Lower lobe of right lung (tissue), 2 donors: ENCODE measurements at places on chromosomes 16 and 17. TPM values are rescaled to one million over a fixed set of nuclear protein-coding genes. Genes with fewer than 3 reads are reported as not detected.

DNA sequence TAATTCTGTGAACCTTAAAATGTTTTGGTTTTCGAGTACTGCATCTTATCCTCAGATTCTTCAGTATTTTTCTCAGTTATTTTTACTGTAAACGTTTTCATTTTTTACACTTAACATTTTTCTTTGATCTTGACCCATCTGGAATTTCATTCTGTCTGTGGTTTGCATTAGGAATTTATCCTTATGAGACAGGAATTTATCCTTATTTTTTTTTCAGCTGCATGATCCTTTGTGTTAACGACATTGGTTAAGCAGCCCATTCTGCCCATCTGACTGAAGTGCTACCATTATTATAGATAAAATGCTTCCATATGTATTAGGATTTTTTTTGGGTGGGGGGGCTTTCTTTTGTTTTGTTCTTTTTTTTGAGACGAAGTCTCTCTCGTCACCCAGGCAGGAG lies 41.0 kb downstream of the SNX29 start:
- no peak overlapping the region for H3K27ac ChIP-seq
- DNase-seq: no peak
- H3K27me3 ChIP-seq: no peaks in the 10 kb centered on the region
- H3K4me1 ChIP-seq: no peaks in the 10 kb centered on the region
- no peaks in the 10 kb centered on the region for H3K36me3 ChIP-seq

- H3K27me3 ChIP-seq: peaks cover 4% of the 10 kb centered on the region
These were observed 140.3 kb downstream of the ASIC2 start for GRCh38 chr17:33152783-33153182.

- no peaks in the 10 kb centered on the region for H3K4me1 ChIP-seq
- H3K27ac ChIP-seq: no peak overlapping the region
- no peak for DNase-seq
These were observed 205.9 kb downstream of the MAP2K6 start for GRCh38 chr17:69620363-69620762.

DNA sequence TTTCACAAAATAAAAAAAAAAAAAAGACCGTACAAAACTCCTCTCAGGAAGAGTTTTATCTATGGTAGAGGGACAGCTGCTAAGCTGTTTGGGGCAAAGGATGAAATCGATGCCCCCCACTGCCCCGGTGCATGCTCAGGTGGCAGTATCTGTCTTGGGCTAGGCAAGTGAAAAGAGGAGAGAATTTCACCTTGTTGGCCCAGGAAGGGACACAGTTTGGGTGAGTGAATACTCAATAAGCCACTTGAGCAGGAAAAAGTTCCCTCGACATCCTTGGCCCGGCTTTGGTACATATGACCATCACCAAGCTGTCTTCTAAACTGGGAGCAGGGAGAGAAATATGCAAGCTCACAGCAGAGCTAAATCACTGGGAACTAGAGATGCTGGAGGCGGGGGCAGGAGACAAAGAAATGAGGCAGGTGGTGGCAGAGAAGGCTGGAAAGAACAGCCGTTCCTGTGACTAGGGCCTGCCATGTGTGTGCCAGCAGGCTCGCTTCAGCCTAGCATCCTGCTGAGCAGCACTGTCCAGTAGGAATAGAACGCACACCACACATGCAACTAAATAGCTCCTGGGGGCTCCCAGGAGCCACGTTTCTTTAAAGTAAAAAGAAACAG lies 8.2 kb upstream of the EIF1 start:
- peaks cover 30% of the 10 kb centered on the region for H3K4me1 ChIP-seq
- no peak overlapping the region for H3K27ac ChIP-seq
- no peak for DNase-seq

Gene ZP2
- not detected for total RNA-seq

Gene GAA
- total RNA-seq: 143 TPM

GRCh38 chr17:58184986-58185761 lies 7.4 kb upstream of the EPX start:
- no peak for DNase-seq
- H3K36me3 ChIP-seq: no peaks in the 10 kb centered on the region

Gene DRC3
- total RNA-seq: 13.4 TPM

DNA sequence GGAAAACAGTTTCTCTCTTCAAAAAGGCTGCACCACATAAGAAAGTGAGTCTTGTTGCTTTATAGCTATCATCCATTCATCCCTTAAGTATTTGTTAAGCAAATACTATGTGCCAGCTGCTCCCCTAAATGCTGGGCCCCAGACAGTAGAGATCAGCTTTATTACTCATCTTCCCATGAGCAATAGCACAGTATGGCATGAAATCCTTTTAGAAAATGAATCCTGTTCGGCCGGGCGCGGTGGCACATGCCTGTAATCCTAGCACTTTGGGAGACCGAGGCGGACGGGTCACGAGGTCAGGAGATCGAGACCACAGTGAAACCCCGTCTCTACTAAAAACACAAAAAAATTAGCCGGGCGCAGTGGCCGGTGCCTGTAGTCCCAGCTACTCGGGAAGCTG lies 99.5 kb downstream of the MYO1D start:
- no peak for DNase-seq
- H3K36me3 ChIP-seq: peaks cover 10% of the 10 kb centered on the region
- no peaks in the 10 kb centered on the region for H3K4me1 ChIP-seq
- H3K4me3 ChIP-seq: no peak overlapping the region

- no peak overlapping the region for H3K27ac ChIP-seq
- H3K4me3 ChIP-seq: no peak overlapping the region
- DNase-seq: no peak
- H3K27me3 ChIP-seq: no peaks in the 10 kb centered on the region
- H3K36me3 ChIP-seq: peaks cover 56% of the 10 kb centered on the region
These were observed 2.7 kb downstream of the NAT9 start for GRCh38 chr17:74773414-74773813.

Gene NTN1
- 7.8 TPM for total RNA-seq

- no peaks in the 10 kb centered on the region for H3K36me3 ChIP-seq
- H3K4me3 ChIP-seq: no peak overlapping the region
- no peak overlapping the region for H3K27ac ChIP-seq
- no peak for DNase-seq
These were observed 170.6 kb downstream of the TMEM132E start for GRCh38 chr17:34750004-34750403.

Gene DVL2
- total RNA-seq: 46.4 TPM

Gene CPHXL2
- total RNA-seq: not detected

- H3K36me3 ChIP-seq: no peaks in the 10 kb centered on the region
- H3K4me1 ChIP-seq: peaks cover 40% of the 10 kb centered on the region
- peak overlapping the region; percentile 32 for H3K27ac ChIP-seq
- DNase-seq: no peak
- H3K4me3 ChIP-seq: no peak overlapping the region
These were observed 193.7 kb upstream of the TBX2 start for GRCh38 chr17:61205931-61206330.

GRCh38 chr17:9768381-9768934 lies 22.9 kb downstream of the DHRS7C start:
- no peak overlapping the region for H3K27ac ChIP-seq
- H3K27me3 ChIP-seq: peaks cover 26% of the 10 kb centered on the region
- H3K4me3 ChIP-seq: no peak overlapping the region
- H3K4me1 ChIP-seq: no peaks in the 10 kb centered on the region
- no peaks in the 10 kb centered on the region for H3K36me3 ChIP-seq

Gene TP53TG3D
- total RNA-seq: 0.77 TPM

- no peaks in the 10 kb centered on the region for H3K27me3 ChIP-seq
- H3K4me3 ChIP-seq: no peak overlapping the region
- no peaks in the 10 kb centered on the region for H3K4me1 ChIP-seq
- no peak for DNase-seq
These were observed 335.8 kb downstream of the WWOX start for GRCh38 chr16:78435260-78435659.

DNA sequence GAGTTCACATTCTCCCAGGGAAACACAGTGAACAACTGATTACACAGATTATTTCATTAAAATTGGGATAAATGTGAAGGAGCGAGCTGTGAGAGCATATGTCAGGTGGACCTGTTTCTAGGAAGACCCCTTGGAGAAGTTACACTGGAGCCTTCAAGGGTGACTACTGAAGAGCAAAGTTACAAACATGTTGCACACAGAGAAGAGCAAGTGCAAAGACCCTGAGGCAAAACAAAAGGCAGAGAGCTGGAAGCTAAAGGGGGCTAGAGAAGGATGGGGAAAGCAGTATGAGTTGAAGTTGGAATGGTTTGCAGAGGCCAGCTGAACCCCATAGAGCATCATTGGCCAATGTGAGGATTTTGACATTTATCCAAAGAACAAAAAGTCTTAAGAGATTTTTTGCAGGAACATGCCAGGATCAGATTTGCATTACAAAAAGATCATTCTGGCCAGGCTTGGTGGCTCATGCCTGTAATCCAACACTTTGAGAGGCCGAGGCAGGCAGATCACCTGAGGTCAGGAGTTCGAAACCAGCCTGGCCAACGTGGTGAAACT lies 14.1 kb downstream of the PDZD9 start:
- peak overlapping the region; percentile 42 for H3K27ac ChIP-seq
- peaks cover 19% of the 10 kb centered on the region for H3K4me1 ChIP-seq
- no peak overlapping the region for H3K4me3 ChIP-seq
- peaks cover 32% of the 10 kb centered on the region for H3K36me3 ChIP-seq

Gene DRG2
- total RNA-seq: 29.2 TPM

DNA sequence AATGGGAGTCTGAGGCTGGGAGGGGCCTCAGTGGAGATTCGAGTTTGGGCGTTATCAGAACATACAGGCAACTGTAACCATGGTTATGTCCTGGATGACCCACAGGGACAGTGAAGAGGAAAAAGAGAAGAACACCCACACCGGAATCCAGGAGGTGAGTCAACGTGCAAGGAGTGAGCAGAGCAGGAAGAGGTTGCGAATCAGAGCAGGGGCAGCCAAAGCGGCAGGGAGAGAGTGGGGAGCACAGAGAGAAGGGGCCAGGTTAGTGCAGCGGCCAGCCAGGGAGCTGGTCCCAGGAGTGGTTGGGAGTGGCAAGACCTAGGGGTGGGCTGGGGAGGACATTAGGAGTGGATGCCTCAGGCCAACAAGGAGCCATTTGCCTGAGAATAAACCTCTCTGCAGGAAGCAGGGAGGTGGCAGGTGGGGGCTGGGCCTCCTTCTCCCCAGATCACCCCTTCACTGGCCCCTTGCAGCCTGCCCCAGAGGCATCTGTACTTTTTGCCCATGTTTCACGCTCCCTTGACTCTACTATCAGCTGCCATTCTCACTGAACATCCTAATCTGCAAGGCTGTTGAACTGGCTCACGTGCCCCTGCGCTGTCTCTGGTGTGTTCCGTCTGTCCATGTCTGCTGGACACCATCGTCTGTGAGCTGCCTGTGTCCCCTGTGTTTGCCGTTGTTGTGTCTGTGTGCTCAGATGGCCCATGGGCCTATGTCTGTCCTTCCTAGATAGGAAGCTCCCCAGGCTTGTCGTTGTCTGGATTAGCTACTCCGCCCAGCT lies 5.1 kb downstream of the KRT13 start:
- DNase-seq: no peak
- no peaks in the 10 kb centered on the region for H3K36me3 ChIP-seq
- no peak overlapping the region for H3K4me3 ChIP-seq
- no peak overlapping the region for H3K27ac ChIP-seq
- no peaks in the 10 kb centered on the region for H3K27me3 ChIP-seq

DNA sequence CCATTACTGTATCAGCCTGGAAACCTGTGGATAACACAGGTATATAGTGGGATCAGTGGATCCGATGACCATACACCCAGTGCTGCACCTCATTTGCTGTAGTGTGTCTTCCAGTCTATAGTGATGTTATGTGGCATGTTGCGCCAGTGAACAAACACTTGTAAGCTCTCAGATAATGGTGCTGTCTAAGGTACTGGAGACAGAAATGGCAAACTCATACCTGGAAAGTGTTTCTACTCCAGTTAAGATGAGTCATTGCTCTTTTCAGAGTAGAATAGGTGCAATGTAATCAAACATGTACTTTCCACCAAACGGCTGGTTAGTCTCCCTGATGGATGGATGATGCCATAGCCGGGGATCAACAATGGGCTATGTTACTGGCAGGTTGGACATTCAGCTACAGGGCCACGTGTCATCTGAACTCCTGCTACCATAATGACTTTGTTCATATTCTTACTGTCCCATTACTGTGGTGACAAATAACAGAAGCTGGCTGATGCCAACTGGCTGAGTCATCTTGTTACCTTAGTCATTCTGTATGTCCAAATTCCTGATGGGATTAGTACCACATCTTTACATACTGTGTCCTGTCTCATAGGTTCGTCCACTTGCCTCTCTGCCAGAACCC lies 6.3 kb downstream of the CCL11 start:
- DNase-seq: no peak
- no peak overlapping the region for H3K4me3 ChIP-seq
- H3K27me3 ChIP-seq: no peaks in the 10 kb centered on the region
- no peak overlapping the region for H3K27ac ChIP-seq

- H3K27me3 ChIP-seq: no peaks in the 10 kb centered on the region
- no peaks in the 10 kb centered on the region for H3K4me1 ChIP-seq
- no peak overlapping the region for H3K4me3 ChIP-seq
- no peak overlapping the region for H3K27ac ChIP-seq
- DNase-seq: no peak
- H3K36me3 ChIP-seq: no peaks in the 10 kb centered on the region
These were observed 1029.6 kb downstream of the CDH11 start for GRCh38 chr16:64092271-64092670.

DNA sequence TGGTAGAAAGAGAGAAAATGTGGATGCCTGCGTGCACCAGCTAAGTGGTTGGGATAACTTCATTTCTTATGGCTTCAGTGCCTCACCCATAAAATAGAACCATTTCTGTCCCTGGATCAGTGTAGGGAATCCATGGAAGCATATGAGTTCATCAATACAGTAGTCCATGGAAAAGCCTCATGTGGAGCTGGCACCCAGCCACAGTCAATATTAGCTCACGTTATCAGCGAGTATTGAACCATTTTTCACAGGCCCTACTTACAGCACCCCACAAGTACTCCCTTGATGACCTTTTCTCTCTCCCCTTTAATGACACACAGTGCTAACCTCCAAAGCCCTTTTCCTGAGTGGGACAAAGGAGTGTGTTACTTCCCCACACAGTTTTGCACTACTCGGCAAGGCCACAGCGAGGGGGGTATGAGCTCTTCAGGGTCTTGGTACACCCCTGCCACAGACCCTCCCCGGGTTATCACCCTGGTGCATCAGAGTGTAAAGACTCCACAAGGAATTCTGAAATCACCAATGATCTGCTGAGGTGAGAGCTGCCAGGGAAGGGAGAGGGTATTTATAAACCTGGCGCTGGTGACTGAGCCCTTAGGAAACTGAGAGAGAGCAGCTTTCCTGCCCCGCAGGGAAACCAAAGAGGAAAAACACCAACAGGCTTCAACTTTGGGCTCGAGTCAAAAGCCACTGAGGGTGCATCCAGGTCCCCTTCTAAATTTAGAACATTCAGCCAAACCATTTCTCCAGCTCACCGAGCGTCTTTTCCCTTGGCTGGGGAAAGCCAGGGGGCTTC lies 36.9 kb downstream of the DYNLRB2 start:
- no peak overlapping the region for H3K4me3 ChIP-seq
- H3K4me1 ChIP-seq: no peaks in the 10 kb centered on the region
- H3K27ac ChIP-seq: no peak overlapping the region
- DNase-seq: no peak

DNA sequence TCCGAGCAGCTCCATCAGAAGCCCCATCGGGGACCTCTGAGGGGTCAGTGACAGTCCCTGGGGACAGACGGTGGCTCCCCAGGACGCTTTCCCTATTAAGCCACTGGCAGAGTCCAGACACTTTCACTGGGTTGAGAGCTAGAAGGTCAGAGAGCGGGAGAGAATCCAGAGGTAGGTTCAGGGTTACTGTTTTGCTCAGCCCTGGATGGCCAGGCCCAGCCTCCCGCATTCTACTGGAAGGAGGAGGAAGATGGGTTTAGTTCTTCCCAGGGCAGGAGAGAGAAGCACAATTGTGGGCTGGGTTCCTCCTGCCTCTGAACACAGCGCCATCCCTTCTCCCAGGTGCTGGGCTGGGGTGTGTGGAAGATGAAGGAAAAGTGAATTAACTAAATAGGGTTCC lies 452.8 kb downstream of the SLC39A11 start:
- no peaks in the 10 kb centered on the region for H3K36me3 ChIP-seq
- DNase-seq: no peak
